ENCODE measurements at places on chromosomes 5 and 9.

DNA sequence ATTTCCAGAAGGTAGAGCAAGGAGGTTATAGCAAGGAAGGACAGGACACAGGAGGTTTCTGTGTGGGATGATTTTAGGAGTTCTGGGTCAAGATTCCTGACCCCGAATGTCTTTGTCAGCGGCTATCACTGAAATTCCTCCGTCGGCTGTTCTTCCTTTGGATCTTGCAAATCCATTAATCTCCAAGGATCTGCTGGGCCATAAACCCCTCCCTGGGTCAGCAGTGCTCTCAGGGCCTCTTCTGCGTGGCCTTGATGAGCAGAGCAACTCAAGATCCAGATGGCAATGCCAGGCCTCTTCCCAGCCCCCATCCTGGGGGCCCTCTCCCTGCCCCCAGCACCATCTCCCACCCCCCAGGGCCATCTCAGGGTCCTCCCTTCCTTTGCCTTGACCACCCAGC is 16.3 kb upstream of the COL27A1 start:
- DNase-seq: no peak

GRCh38 chr5:169772256-169772655 is 135.2 kb downstream of the DOCK2 start:
- DNase-seq: no peak

- DNase-seq: no peak
Measured at GRCh38 chr5:78809444-78809843, 160.9 kb upstream of the LHFPL2 start.

DNA sequence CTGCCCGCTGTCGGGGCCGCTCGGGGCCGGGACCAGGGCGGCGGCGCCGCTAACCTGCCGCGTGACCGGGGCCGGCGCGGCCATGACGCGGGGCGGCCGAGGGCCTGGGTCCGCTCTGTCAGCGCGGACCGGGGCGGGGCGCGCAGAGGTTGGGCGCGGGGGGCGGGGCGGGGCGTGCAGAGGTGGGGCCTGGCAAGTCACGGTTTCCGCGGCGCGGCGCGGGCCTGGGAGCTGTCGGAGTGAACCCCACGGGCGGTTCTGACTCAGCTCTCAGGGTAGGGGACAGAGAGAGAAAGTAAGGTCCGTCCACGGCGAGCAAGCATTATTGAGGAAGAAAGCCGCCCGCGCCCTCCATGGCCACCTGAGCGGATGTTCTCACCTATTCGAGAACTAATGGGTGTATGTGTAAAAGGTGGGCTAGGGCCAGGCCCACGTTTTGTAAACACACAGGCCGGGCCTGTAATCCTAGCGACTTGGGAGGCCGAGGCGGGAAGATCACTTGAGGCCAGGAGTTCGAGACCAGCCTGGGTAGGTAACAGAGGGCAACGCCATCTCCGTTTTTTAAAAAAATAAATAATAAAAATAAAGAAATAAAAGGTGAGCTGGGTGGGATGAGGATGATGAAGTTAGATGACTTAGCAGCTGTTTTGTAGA is at the start of gene PRXL2C:
Gene PRXL2C, minus strand, starts transcription at position 120 of the 654 bp plus-strand sequence. Its CDS starts 36 bp downstream, at position 84.
- peak; percentile 85 for DNase-seq

DNA sequence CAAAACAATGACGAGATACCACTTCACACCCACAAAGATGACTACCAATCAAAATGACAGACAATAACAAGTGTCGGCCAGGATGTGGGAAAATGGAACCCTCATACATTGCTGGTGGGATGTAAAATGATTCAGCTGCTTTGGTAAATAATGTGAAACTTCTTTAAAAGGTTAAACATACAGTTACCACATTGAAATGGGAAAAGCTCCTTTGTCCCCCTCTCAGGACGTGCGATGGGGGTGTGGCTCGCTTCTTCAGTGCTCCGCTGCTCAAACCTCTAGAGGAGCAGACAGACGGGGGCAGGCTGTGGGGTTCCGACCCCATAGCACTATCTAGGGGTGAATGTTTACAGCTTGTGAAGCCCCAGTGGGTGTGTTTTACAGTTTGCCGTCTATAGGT is 8.0 kb upstream of the PLPP6 start:
- no peak for DNase-seq

DNA sequence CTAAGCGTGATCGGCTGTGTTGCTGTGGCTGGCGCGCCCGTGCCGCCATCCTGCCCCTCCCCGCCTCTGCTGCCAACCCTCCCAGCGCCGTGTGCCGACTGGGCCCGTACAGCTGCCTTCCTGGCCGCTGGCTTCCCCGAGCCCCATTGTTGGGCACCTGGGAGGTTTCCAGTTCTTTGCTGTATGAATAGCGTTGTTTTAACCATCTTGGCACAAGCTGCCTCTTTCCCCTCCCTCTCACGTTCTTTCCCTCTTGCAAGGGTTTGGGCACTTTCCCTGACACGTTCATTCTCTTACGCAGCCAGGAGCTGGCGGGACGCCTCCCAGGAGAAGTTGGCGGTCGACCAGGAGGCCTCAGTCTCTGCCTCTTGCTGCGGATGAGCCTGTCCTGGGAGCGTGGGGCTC is 43.1 kb upstream of the RXRA start:
- DNase-seq: no peak

- no peak for DNase-seq
Measured at GRCh38 chr5:109215040-109215439, 194.7 kb downstream of the PJA2 start.

DNA sequence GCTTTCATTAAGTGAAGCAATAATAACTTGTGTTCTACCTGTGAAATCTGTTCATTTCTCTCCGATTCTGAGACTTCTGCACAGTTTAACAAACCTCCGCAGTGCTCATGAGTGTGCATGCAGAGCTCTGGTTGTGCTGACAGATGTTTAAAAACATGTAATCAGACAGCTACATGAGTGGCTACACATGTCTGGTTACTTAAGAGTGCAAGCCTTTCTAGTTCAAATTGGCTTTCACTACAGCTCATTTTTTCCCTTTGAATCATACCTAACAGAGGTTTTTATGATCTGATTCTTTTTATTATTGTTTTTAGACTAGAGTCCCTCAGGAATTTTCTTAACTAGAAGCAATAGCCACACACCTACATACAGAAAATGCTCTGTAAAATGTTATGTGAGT is 310.2 kb downstream of the ARRDC3 start:
- DNase-seq: no peak

- DNase-seq: no peak
Measured at GRCh38 chr5:5291357-5291756, 131.1 kb upstream of the ICE1 start.

DNA sequence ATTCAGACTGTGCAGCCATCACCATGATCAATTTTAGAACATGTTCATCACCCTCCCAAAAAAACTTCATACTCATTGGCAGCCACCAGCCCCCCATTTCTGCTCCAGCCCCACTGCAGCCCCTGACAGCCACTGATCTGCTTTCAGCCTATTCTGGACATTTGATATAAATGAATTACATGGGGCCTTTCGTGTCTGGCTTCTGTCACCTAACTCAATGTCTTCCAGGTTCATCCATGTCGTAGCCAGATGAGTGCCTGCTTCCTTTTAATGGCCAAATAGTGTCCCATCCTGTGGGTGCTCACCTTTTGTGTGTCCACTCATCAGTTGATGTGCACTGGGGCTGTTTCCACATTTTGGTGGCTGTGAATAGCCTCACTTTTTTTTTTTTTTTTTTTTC is 63.5 kb downstream of the HMCN2 start:
- no peak for DNase-seq

- peak; percentile 11 for DNase-seq
Measured at GRCh38 chr5:171450423-171451331, 31.2 kb downstream of the FGF18 start.

GRCh38 chr9:108766626-108767161 is 89.1 kb downstream of the ACTL7B start:
- no peak for DNase-seq

DNA sequence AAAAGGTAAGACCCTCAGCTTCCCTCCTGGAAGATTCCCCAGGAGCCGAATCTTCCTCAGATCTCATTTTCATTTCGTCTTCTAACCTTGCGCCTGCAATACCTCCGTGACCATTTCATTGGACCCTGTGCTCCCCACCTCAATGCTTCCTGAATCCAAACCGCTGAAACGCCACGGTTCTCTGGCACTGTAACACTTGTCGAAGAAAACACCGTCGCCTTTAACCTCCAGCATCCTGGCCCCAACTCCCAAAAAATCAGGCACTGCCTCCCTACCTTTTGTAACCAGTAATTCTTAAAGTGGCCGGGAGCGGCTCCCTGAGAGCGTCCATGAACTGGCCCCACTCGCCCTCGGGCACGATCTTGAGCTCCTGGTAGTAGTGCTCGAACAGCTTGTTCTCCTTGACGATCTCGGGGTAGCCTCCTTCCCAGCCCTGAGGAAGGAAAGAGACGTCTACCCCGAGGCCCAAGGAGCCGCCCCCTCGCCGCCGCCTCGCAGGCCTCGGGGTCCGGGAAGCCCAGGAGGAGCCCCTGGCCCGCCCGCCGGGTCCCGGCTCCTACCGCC is 438 bp downstream of the NSUN2 start:
- no peak for DNase-seq

GRCh38 chr9:19493174-19493811 is 84.5 kb downstream of the ACER2 start:
- DNase-seq: peak; percentile 29

GRCh38 chr9:123225995-123226394 is 42.4 kb downstream of the STRBP start:
- DNase-seq: no peak

DNA sequence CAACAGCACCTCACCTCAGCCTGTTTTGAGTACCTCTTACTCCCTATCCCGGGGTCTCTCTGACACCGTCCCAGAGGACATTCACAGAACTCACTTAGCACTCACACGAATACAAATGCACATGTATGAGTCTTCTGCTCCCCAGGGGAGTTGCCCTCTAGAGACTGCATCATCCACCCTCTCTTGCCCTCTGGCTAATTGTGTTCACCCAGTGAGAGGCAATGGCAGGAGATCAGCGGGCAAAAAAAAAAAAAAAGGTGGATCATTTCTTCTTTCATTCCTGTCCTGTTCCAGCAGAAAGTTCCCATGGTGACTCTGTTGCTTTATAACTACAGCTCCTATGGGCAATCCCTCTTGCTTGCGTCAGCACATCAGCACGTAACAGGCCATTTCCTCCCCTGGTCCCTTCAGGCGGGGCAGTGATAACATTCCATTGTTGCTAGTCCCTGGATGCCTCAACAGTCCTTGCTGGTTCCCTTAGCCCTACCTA is 23.5 kb upstream of the SNX2 start:
- no peak for DNase-seq

- no peak for DNase-seq
Measured at GRCh38 chr9:98550206-98550820, 158.4 kb downstream of the GABBR2 start.

- no peak for DNase-seq
Measured at GRCh38 chr5:137320056-137321045, 178.8 kb downstream of the SPOCK1 start.

- no peak for DNase-seq
Measured at GRCh38 chr5:158819840-158820620, 279.7 kb downstream of the EBF1 start.

DNA sequence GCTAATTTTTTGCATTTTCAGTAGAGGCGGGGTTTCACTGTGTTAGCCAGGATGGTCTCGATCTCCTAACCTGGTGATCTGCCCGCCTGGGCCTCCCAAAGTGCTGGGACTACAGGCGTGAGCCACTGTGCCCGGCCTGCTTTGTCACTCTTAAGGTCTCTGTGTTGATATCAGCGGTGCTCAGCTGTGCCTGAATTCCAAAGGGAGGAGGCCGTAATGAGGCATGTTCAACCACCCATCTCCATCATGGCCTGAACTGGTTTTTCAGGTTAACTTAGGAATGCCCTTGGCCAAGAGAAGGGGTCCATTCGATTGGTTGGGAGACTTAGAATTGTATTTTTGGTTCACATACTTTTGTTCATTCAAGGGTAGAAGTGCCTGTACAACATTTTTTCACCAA is 22.0 kb downstream of the HSD17B3 start:
- no peak for DNase-seq

GRCh38 chr5:91101600-91102379 is 281.3 kb downstream of the ARRDC3 start:
- peak; percentile 14 for DNase-seq

GRCh38 chr5:16600397-16600796 is 16.4 kb downstream of the RETREG1 start:
- DNase-seq: no peak

DNA sequence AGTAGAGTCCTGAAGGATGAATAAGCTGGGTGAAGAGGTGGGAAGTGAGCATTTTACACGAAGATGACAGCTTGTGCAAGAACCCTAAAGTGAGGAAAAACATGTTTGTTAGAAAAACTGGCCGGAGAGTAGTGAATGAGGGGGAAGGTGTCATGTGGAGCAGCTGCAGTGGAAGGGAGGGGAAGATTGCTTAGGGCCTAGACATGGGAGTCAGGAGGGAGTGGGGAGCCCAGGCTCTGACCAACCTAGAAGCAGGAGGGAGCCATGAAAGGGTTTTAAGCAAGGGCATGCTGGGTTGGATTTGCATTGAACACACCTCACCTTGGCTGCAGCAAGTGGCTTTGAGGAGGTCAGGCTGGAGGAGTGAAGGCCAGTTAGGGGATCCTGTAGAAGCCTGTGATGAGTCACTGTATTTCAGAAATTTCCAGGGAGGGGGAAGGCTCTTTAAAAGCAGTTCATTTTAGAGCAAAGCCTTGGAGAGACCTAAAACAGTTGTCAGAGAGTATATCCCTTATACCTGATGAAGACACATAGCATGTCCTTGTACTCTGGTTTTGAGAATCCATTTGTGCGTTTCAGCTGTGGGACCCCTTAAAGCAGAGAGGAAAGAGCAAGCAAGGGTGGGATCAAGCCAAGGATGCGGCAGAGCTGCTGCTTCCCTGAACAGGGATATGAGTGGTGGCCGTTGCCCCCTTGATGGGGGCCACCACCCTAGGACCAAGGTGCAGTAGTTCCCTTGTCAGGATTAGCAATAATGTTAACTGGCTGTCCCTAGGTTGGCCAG is 45.4 kb downstream of the ANGPTL2 start:
- DNase-seq: no peak

GRCh38 chr9:105879181-105879580 is 184.8 kb downstream of the TMEM38B start:
- DNase-seq: no peak

DNA sequence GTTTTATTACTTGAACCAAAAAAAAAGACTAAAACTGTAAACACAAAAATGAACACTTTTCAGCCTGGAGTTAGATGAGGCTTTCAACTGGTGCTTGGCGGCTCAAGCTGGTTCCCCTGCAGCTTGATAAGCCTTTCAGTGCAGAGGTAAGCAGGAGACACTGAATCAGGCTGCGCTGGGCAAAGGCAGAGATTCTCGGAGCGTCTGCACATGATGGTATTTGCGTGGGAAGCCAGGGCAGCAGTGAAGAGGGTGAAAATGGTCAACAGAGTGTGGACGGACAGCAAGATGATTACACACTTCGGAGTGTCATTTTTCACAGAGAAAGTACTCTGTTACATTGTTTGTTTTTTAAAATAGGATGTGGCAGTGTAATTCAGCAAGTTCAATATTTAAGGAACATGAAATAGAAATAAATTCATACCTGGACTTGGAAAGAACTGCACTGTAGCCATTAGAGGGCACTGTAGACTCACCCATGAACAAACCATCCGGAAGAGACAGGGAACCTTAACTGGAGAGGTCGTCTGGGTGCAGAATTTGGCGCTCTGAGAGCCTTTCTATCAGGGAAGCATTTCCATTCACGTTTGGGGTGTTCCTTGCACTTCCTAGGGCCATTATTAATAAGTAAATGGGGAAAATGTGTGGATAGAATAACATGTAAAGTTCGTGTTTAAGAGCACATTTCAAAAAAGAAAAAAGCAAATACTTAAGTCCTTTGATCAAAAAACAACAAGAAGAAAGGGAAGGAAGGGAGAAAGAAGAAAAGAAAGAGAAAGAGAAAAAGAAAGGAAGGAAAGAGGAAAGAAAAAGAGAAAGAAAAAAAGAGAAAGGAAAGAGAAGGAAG is 69.8 kb downstream of the ICE1 start:
- peak; percentile 5 for DNase-seq
